Activated CD4-positive, alpha-beta T cell treated with anti-CD3 and anti-CD28 coated beads, Interleukin-2, amount 50 U/mL, for 16 hours (primary cell): ENCODE measurements at places on chromosomes 16 and 17.

DNA sequence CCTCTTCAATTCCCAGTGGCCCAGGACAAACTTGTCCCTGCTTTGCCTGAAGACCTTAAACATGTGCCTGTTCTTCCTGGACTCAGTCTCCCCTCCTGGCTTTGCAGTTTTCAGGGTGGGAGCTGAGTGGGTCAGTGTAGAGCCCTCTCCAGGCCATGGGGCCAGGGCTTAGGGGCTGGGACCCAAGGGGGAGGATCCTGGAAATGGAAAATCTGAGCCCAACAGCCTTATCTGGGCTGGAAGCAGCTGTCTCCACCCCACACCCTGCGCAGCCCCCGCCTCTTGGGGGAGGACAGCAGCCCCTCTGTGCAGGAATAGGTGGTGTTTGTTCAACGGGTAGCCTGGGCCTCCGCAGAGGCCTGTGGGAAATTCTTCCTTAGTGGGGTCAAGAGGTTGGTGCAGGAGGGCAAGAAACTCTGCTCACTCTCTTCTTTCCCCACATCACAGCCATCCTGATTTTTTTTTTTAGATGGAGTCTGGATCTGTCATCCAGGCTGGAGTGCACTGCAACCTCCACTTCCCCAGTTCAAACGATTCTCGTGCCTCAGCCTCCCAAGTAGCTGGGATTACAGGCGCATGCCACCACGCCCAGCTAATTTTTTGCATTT, 6.8 kb upstream of the SMTNL2 start:
- no peak for DNase-seq

GRCh38 chr16:65343556-65343955, 221.7 kb upstream of the CDH11 start:
- no peak for DNase-seq

DNA sequence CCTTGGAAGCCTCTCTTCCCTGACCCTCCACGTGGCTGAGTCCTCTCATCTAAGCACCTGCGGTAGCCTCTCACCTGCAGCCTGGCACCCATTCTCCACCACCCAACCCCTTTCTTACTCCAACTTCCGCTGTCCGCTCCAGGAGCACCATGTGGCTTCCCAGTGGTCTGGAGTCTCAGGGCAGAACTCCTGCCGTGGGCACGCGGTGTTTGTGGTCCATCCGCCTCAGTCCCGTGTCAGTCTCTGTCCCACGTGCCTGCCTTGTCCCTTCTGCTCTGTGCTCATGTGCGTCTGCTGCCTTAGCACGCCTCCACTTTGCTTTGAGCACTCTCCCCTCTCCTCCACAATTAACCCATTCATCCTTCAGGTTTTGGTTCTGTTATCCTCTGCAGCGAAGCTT, 49.7 kb downstream of the KATNIP start:
- DNase-seq: no peak

DNA sequence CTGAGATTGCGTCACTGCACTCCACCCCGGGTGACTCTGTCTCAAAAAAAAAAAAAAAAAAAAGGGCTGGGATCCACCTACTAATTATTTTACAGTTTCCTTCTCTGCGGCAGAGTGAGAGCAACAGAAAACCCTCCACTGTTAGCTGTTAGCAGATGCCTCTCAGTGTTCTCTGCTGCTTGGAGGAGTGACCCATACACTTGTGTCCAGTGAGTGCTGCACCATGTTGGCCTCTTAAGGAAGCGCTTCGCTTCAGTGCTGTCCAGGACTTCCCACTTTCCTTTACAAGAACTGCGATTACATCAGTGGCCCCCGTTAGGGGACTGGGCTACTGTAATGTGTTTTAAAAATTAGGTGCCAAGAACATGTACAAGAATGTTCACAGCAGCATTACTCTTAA, 18.4 kb upstream of the CLEC18B start:
- DNase-seq: no peak
